ENCODE measurements at places on chromosomes 12 and 14.

DNA sequence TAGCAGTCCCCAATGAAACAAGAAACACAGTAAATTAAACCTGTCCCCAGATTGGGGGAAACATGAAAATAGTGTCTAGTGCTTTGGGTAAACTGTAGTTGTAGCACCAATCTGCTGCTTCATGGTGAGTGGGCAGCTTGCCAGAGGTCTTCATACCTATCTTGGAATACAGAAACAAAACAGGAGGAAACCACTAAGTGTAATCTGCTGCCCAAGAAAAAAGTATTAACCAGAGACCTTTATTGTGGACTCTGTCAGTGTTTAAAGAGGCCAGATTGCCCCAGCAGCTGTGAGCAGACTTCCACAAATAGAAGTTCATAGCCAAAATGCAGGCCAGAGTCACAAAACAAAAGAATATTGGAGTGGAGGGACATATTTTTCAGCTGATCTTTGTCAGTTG lies 2.3 kb downstream of the ISCU start:
- DNase-seq: no peak

DNA sequence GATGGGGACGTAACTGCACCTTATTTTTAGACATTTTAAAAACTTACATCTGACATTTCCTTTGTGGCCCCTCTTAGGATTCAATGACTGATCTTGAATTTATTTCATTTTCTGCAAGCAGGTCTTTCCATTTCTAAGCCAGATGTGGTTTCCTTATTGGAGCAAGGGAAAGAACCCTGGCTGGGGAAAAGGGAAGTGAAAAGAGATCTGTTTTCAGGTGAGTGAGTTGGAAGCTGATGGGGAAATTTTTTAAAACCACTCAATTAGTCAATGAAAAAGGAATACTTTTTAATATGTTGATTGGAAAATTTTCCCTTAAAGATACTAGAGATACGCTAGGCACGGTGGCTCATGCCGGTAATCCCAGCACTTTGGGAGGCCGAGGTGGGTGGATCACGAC lies 2.6 kb downstream of the ZNF140 start:
- DNase-seq: no peak

DNA sequence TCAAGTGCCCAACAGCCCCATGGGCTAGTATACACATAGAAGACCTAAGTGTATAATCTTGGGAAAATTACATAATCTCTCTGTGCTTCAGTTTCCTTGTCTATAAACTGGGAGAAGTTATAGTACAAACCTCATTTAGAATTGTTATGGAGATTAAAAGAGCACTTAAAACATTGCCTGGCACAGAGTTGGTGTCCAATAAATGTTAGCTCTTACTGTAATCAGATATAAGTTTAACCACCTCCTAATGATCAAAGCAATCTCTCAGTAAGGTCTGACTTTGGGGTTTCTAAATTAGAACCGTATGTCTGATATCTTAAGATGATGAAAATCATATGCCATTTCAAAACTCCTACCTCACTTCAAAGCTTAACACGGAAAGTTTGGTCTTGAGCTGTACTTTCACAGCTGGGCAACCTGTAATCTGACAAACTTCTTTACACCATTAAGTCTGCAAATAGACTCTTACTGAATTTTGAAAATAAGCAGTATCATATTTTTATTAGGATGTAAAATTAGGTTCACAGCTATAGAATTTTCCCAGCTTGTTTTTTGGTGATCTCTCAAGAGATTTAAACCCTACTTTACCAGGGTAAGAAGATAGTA lies 58.6 kb upstream of the MYBPC1 start:
- no peak for DNase-seq

DNA sequence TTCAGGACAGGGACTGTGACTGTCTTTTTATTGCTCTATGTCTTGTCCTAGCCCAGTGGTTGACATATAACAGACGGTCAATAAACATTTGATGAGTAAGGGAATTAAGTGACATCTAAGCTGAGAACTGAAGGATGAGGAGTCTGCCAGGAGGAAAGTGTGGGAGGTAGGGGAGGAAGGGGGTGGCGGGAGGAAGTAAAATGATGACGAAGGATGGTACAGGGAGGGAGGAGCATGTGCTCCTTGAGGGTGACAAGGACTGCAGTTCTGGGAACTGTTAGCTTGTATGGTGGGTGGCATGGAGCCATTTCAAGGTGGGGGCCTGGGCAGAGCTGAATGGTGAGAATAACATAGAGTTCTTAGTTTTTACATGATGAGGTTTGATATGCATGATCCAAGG lies 64.4 kb downstream of the RGS6 start:
- no peak for DNase-seq

DNA sequence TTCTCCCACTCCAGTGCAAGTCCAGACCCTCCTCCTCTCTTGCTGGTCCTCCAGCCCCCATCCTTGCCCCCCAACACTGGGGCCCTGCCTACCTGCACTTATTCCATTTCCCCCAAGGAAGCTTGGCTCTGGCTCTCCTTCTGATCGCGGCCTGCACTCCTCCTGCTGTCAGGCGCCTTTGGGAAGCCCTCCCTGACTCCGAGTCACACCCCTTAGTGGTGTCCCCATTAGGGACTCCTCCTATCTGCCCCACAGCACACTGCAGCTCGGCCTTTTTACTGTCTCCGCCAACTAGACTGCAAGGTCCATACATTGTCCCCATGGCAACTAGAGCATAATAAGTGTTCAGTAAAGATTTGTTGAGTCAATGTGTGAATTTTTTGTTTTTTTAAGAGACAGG lies 32.9 kb downstream of the FIGNL2 start:
- no peak for DNase-seq

DNA sequence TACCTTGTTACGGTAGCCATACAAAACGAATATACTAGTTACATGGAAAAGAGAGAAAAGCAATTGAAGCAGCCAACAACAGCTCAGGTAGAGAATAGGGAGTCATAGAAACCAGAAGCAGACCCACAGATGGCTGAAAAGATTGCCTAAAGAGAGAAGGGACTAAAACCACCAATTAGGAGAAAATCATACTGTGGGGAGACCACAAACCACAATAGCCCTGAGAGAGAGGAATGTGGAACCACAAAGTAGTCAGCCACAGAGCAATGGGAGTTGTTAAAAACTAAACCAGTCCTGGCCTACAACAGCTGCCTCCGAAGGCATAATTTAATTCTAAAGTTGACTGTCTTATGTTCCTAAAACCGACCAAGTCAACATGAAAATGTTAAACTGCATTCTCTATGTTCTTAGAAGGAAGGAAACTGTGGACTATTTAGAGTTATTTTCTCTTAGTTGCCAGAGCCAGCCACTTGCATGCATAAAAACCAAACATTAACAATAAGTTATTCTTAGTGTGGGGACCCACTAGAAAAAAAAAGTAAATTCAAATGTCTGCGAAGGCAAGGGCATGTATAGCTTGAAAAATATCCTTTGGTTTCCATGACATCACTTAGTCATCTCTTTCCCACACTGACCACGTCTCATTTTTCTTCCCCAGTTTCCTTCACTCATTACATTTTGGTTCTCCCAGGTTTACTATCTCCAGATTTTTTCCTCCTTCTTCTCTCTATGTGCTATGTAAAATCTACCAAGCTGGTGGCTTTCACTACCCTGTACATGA lies 398.1 kb downstream of the NOVA1 start:
- no peak for DNase-seq

DNA sequence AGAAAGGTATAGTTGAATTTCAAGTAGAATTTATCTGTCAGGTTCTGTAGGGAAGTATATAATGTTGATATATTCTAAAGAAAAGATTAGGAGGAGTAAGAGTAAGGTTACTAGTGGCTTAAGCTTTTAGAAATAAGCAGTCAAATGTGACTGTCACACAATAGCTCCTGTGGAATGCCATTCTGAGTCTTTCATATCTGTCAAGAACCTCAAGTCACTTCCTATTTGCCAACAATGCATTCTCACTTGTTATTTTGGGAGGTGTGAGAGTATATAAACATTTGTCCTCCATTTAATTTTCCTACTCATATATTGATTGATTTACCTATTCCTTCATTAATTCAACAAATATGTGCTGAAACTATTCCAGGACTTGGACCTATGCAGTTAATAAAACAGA lies 11.7 kb downstream of the CLEC9A start:
- DNase-seq: no peak

- DNase-seq: peak; percentile 40
Observed at GRCh38 chr12:87661786-87662377, 367.3 kb downstream of the C12orf50 start.

DNA sequence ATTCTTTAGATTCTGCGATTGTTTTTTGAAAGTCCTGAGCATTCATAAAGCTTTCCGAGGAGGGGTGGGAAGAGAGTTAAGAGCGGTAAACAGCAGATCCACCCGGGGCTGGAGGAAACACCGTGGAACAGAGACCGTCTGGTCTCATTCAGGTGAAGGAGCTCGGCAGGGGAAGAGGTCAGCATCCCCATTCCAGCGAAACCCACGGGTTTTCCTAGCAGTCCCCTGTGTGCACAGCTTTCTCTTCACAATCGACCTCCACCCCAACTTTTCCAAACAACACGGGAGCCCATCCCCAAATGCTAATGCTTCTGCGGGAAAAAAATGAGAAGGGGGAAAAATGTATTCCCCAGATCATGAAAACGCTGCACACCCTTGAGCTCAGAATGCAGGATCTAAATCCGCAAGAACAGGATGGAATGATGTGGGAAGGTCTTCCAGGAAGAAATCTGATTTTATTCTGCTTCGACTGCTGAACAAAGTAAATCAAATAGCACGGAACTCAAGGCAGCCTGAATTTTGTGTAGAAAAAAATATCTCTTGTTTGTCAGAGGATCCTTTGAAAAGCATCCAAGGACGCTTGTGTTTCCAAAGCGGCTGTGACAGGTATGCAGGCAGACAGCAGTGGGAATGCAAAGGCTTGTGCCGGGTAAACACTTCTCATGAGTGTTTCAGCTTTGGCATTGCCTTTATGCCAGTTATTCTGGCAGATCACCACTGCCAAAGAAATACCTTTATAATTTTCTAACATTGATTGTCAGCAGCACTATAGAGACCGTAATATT lies 128.8 kb downstream of the NDUFA12 start:
- DNase-seq: no peak

DNA sequence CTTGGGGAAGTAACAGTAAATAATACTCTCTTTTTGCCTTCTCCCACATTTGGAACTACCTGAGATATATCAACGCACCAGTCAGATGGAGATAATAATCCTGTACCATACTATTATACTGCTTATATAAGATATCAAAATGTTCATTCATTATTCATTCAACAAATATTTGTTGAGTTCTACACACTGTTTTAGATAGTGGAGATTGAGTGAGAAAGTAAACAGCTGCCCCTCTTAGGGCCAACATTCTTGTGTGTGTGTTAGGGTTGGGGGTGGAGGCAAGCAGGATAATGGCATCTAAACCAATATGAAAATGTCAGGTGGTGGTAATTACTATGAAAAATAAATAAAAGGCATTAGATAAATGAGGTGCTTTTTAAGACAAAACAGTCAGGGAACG lies 14.0 kb downstream of the MIS18BP1 start:
- DNase-seq: no peak

GRCh38 chr12:111840807-111841206 lies 1.2 kb upstream of the MAPKAPK5 start:
- no peak for DNase-seq

GRCh38 chr12:34097213-34097612 lies 74.9 kb downstream of the ALG10 start:
- DNase-seq: no peak

DNA sequence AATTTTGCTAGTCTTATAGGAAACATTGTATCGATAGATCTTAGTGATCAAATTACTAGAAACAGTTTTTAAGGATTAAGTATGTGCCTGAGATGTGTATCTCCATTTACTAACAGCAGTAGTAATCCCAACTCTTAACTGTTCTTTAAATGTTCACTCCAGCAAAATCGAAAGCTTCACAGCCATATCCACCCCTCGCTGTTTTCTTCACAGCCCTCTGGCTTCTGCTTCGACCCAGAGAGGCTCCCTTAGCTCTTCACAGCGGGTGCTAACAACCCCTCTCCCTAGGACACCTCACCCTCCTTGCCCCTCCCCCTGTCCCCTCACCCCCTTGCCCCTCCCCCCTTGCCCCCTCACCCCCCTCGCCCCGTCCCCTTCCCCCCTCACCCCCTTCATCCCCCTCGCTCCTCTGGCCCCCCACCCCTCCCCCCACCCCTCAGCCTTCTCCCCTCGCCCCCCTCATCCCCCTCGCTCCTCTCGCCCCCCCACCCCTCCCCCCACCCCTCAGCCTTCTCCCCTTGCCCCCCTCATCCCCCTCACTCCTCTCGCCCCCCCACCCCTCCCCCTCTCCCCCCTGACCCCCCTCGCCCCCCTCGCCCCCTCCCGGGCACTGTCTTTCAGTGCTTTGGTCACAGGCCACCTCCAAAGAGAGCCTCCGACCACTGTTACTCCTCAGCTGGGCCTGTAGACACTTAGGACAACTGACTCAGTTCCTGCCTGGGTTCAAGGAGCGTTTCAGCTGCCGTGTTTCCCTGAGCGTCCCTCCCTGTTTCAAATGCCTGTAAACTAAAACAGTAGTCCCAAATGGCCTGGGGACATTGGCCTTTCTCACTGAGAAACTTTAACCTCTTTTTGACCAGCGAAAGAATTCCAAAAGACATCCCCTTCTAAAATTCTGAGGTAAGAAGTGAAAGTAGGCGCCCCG lies 46.0 kb upstream of the DYNC1H1 start:
- no peak for DNase-seq

GRCh38 chr14:23604675-23605170 lies 26.1 kb upstream of the JPH4 start:
- DNase-seq: no peak

DNA sequence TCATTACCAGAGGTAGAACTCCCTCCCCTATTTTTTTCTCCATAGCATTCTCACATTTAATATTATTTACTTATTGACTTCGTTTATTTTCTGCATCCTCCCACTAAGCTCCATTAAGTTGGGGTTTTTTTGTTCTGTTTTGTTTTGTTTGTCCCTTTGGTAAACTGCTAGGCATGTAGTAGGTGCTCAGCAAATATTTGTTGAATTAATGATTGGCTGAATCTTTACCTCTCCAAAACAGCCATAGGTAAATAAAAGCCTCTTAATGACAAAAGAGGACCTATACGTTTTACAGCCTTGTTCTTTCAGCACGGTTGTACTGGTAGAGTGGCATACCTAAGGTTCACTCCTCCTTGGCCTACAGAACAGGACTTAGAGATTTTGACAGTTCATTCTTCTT lies 52.0 kb downstream of the PRORP start:
- DNase-seq: no peak

DNA sequence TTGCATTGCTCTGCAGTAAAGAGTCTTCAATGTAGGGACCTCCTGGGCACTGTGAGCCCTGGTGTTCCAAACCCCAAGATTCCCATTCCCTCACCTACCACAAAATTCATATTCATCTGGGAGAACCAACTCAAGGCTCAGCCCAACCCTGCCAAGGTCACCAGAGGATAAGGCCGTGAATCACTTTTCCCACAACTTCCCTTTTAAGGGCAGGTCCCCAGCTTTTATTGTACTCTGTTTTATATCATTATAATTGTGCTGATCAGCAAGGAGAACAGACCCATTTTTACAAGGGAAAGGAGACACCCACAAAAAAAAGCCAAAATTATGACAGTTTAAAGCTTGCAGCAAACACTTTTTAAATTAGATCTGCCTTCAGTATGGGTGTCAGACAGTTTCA lies 363.0 kb upstream of the FKBP4 start:
- DNase-seq: no peak

GRCh38 chr14:35435177-35435576 lies 30.6 kb upstream of the NFKBIA start:
- peak; percentile 75 for DNase-seq

GRCh38 chr12:104522985-104523722 lies 66.4 kb downstream of the CHST11 start:
- no peak for DNase-seq

Data from ELR (cell line).